K562 (cell line): ENCODE measurements at places on chromosomes 16 and 17. TPM values are rescaled to one million over a fixed set of nuclear protein-coding genes. Genes with fewer than 3 reads are reported as not detected.

The CDR2L gene
- polyA plus RNA-seq, result 8.0 and 9.8 TPM in 2 replicates

The ITGAD gene
- not detected in 2 replicates for polyA plus RNA-seq

DNA sequence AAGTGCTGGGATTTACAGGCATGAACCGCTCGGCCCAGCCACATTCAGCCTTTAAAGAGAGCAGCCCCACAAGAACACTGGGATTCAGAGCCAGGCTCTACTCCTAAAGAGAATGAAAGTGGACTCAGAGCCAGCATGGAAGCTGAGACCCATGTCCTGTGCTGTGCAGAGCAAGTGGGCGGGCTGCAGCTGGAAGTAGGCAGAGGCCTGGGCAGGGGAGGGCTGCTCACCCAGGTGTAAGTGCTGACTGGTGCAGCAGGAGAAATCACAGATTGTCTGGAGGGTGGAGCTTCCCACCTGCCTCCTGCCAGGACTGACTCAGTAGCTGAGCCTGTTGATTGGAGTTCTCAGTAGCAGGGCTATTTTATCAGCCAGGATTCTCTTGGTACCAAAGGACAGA is 178.7 kb downstream of the KATNIP start:
- DNase-seq, result no peak

DNA sequence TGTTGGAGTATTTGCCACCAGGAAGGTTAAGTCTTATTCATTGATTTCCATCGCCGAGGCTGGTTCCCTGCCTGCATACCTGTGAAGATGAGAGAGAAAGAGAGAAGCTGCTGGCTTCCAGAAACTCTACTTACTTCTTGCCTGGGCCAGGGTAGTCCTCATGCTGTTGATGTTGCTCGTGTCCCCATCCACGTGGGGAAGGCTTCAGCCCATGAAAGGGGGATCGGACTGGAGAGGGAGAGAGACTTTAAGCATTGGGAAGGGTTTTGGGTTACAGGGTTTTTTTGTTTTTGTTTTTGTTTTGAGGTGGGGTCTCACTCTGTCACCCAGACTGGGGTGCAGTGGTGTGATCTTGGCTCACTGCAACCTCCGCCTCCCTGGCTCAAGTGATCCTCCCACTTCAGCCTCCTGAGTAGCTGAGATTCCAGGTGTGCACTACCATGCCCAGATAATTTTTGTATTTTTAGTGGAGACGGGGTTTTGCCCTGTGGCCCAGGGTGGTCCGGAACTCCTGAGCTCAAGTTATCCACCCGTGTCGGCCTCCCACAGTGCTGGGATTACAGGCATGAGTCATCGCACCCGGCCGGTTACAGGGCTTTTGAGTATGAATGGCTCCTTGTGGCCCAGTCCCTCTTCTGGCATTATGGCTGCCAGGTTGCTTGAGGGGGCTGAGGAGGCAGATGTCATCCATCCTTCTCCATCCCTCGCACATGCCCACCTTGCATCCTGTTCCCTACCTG is 26.6 kb downstream of the ITGB3 start:
- DNase-seq, result no peak

The ABAT gene
- 0.07 and 0.20 TPM in 2 replicates for polyA plus RNA-seq

DNA sequence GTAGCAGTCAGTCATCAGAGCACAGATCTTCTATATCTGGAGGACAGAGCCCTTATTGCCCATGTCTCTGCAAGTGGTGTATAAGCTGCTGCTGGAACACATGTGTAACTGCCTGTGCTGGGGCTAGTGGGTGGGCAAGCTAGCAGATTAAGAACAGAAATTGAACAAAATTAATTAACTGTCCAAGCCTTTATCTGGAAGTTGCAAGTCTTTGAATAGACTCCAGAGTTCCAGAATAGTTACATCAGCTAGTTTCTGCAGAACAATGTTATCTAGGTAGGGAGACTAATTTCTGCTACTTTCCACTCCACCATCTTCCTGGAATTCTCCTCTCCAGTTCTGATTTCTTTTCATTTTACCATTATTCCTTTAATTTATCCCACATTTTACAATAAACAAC is 287.3 kb downstream of the ZFHX3 start:
- DNase-seq, result no peak

- no peak for DNase-seq
Observed at GRCh38 chr16:14499110-14499509, 130.9 kb downstream of the PARN start.

- no peak for DNase-seq
Observed at GRCh38 chr16:78877114-78877655, 723.4 kb downstream of the MAF start.

GRCh38 chr17:9936095-9936494 is 31.0 kb upstream of the RCVRN start:
- DNase-seq, result no peak

DNA sequence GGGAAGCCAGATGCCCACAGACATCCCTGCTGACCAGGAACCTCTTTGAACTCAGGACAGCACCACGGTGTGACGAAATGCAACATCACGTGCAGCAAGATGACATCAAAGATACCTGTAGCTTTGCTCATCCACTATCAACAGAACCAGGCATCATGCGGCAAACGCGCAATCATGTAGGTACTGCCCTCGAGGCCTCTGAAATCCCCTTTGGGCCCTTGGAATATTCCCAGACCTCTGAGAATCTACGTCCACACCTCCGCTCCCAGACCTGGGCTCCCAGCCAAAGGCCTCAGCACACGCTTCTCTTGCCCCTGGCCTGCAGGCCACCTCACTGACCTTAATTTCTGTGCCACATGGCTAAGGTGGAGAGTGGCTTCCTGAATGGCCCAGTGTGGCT is 7.3 kb downstream of the CX3CL1 start:
- DNase-seq, result no peak

GRCh38 chr17:75480281-75480680 is 23.8 kb downstream of the TMEM94 start:
- no peak for DNase-seq

DNA sequence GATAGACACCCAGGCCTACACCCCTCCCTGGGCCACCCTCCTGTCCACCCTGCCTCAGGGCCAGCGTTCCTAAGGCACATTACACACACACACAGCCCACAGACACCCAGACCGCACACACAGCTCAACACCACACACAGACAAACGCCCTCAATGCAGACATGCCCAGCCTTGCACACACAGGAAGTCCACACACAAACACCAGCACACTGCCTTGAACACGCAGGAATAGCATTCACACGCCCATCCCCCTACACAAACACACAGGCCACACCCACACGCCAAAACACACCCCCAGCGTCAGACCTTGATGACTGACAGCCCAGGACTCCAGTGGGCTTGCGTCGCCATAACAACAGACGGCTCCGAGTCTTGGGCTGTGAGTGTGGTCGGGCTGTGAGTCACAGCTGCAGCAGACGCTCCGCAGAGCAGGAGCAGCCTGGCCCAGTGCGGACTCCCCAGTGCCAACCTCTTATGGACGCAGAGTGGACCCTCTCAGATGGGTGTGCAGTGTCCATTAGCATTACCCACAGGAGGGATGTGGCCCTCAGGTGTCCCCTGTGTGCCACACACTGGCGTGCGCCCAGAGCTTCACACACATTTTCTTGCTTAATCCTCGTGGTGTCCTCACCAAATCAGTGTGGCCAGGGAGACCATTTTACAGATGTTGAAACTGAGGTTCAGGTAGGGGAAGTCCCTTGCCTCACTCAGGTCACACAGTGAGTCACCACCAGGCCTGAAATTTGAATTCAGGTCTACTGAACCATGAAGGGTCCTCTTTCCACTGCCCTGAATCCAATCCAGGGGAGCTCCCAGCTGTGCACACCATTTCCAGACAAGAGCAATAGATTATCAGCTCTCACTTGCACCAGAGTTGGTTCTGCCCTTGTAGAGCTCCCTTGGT is 17.8 kb upstream of the RAI1 start:
- DNase-seq, result peak; percentile 83

The PSMC5 gene
- polyA plus RNA-seq, result 247 and 261 TPM in 2 replicates

DNA sequence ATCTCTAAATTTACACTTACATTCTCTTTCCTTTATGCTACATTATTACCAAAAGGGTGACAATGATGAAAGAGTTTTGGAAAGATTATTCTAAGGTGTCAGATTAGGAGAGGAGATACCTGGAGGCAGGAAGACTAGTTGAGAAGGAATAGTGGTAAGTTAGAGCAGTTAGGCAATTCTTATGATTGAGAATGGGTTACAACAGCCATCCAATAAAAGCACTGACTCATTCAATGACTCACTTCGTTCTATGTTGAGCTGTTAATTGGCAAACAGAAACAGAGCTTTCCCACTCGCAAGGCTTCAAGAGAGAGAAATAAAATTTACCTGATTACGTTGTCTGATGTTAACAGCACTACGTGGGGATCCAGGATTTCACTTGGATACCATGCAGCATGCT is 5.8 kb downstream of the NUP88 start:
- no peak for DNase-seq

The FBXW10B gene
- 1.3 TPM in 1 of 2 replicates, not detected in the other for polyA plus RNA-seq

The FOXF1 gene
- not detected in 2 replicates for polyA plus RNA-seq

The PLXDC1 gene
- polyA plus RNA-seq, result not detected in 2 replicates

The PTGES3L gene
- 10.9 and 14.5 TPM in 2 replicates for polyA plus RNA-seq

DNA sequence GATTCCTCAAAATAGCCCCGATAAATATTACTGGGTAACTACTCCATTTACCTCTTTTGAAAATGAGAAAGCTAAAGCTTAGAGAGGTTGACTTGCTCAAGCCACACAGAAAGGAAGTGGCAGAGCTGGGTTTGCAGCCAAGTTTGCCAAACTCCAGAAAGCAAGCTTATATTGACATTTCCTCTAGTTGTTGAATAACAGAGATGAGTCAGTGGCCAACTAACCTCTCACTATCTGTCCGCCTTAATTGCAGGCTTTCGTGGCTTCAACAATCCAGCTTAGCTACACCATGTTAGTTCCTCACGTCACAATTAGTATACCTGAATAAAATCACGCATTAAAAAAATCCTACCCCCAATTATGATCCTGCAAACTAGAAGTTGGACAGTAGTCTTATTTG is 151.7 kb downstream of the CNTNAP4 start:
- no peak for DNase-seq
